ENCODE measurements at places on chromosomes 1 and 21.

- DNase-seq, result no peak
Measured at GRCh38 chr1:80837066-80837465, 963.7 kb upstream of the ADGRL2 start.

DNA sequence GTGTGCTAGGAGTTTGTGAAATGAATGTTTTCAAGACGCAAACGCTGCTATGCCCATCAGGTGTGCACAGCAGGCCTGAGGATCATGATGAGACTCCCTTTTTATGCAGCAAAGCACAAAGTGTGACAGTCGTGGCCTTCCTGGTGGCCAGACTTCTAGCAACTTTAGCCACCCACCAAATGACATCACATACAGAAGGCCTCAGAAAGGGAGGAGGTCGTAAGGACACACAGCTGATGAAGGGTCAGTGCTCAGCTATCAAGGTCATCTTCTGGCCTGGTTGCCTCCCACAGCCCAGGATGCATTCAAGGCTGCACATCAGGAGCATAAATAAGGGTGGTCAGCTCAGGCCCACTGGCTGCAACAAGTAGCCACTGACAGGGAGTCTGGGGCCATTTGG, 36.6 kb downstream of the BMP8A start:
- DNase-seq, result no peak

GRCh38 chr1:70528590-70529333, 117.7 kb downstream of the CTH start:
- no peak for DNase-seq

DNA sequence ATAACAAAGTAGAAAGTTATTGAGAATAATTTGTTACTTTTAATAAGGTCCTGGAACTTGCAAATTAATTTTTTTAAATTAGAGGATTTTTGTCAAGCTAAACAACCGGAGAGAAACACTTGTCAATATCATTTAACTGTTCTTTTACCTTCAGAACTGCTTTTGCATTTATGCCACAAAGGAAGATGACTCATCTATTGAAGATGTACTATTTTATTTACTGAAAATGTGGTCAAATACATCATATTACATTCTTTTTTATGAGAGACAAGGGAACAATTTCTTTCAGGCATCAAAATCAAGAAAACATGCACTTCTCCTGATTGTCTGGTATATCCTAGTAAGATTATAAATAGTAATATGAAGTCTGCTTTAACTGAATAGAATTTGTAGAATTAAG, 558.2 kb upstream of the PRMT6 start:
- DNase-seq, result no peak

- DNase-seq, result no peak
Measured at GRCh38 chr1:86567341-86567740, 20.5 kb downstream of the CLCA4 start.

DNA sequence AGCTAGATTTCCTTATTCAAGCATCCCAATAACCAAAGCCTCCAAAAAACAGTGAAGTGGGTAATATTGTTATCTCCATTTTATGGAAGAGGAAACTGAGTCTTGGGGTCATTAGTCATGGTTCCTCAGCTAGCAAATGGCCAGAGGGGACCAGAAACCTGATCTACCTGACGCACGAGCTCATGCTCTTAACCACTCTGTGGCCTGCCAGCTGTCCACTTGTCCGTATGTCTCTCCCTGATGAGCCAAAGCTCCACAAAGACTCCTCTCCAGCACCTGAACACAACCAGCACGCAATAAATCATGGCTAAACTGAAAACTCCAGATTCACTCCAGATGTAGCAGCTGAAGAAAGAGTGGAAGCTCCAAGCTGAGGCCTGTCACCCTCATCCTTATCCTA, 5.8 kb downstream of the CAPN8 start:
- DNase-seq, result no peak

DNA sequence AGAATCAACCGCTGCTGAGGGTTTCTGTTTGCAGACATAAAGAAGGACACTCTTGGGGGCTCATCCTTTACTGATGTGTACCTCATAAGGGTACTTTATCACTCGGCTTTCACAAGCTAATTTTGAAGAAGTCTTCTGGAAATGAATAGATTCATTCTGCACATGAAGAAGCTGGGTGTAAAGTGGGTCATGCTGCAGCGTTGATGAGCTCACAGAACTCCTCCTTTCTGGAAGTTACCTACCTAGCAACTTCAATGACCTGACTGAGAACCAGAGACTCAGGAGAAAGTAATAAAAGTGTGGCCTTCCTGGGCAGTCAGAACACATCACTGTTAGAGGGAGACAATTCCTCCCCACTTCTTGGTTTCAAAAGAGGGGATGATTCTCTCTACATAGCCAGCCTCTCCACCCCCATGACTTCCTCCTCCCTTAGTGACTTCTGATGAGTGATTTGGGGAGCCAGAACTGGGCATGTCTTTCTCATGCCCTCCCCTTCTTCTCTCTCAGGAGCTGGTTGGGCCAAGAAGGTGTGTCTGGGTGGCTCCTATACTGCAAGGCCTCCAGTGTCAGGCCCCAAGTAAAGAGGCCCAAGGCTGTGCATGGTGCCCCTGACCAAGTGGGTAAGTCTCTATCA, 27.0 kb downstream of the PCNX2 start:
- no peak for DNase-seq

DNA sequence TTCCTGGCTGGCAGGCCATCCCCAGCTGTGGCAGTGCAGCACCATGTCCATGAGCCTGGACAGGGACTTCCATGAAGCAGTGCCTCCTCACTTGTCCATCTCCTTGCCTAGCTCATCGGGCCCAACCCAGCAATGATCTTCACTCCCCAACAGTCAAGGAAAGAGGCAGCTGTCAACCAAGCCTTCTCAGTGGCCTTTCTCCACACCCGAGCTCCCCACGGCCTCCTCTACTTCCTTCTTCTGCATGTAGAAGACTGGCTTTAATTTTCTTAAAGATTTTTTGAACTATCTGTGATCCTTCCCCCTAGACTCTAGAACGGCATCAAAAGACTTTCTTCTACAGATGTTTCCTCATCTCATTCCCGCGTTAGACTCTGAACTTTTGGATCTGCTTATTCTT, 65.5 kb upstream of the COA6 start:
- DNase-seq, result no peak

DNA sequence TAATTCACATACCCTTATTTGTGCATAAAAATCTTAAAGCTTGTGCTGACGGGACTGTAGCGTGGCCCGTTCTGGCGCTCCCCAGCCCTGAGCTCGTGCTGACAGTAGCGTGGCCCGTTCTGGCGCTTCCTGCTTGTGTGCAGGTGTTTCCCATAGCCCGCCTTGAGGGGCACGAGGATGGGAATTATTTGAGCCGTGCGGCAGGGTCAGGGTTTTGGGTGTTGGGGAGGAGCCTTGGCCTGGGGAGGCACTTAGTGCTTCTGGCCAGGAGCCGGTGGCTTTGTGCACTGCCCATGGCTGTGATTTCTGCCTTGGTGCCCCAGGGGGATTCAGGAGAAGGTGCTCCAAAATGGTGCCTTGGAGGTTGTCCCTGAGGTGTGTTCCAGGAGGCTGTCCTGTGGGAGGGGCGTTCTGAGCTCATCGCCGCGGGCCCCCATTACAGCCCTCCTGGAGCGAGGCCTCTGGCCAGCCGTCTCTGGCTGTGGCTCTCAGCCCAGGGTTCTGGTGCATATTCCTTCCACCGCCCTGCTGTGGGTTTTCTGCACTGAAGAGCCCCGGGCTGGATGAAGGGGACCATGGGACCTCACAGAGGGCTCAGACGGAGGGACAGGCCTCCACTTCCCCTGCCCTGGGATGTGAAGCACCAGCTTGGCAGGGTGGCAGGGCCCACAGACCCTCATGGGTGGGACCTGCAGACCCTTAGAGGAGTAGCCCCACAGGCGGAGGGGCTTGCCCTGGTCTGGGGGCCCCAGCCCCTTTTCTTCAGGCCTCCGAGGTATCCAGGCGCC, 6.6 kb downstream of the SLX9 start:
- DNase-seq, result peak; percentile 65

DNA sequence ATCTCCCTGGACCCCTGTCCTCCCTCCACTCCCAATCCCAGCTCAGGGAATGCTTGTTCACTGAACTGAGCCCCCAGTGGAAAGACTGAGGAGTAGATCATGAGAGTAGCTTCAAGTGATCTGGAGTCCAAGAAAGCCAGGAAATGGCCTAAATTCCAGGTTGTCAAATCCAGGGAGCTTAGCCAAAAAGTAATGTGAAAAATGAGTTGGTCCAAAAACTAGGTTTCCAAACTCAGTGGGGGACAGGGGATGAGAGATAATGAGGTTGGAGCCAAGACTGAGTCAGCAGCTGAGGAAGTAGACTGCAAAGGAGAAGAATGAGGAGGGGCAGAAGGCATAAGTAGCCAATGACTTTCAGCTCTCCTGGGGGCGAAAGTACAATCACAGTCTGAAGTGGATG, 284.1 kb upstream of the BEND5 start:
- no peak for DNase-seq

DNA sequence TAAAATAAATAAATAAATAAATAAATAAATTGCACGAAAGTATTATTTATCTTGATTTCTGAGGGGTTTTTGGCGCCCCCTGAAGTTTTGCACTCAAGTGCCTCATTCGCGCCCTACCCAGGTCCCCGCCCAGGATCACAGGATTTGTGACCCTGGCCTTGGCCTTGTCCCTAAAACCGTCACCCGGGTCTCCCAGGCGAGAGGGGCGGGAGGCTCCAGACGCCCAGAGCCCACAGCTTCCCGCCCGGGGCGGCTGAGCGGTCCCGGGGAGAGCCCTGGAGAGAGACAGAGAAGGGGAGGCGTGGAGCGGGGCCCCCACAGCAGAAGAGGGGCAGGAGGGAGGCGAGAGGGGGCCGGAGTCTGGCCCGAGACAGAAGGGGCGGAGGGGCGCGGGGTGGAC, 91.8 kb upstream of the CASZ1 start:
- no peak for DNase-seq

GRCh38 chr1:30688920-30689794, 34.2 kb downstream of the MATN1 start:
- DNase-seq, result no peak

DNA sequence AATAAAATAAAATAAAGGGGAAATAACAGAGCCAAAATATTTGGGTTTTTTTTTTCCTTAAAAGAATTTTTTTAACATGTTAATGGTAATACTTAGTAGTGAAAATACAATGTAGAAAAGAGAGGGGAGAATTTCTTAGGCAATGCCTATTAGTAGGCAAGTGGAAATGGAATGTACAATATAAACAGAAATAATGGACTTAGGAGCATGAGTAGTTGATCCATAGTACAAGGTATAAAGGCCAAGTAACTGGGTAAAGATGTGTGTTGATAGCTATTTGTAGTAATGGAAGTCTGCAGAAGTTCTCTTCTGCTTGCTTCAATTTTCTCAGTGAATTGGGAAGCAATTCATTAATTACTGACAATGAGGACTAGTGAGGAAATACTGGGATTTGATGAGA, 34.4 kb downstream of the TESK2 start:
- no peak for DNase-seq

GRCh38 chr1:248686815-248687214, 15.8 kb downstream of the OR14I1 start:
- DNase-seq, result no peak

GRCh38 chr21:36990508-36991205, 15.8 kb upstream of the RIPPLY3 start:
- no peak for DNase-seq

DNA sequence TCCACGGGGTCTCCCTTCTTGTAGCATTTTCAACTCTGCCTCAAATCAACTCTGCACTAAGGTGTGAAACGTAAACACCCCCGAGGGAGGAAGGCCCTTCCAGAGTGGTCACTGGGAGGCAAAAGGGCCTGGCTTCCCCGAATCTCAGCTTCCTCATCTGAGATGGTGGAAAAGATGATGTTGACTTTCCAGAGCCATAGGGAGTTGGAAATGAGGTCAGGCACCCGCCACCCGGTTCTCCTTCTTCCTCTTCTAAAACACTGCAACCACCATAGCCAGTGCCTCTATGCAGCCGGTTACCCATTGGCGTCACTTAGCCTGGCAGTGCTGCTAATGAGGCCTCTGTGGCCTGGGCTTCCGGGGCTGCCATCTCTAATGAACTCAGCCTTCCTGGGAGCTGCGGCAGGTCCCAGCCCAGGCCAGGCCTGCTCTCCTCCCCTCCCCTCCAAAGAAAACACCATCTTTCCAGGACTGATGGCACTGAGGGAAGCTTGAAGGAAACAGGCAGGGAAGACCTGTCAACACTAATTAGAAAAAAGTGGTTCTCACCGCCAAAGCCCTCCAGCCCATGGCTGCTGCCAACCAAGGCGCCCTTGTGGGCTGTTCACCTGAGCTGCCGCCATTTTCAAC, 175.0 kb downstream of the KAZN start:
- DNase-seq, result no peak

GRCh38 chr1:62794053-62794452, 10.1 kb downstream of the ATG4C start:
- DNase-seq, result no peak

- no peak for DNase-seq
Measured at GRCh38 chr1:202319381-202320080, 22.2 kb downstream of the UBE2T start.

- DNase-seq, result no peak
Measured at GRCh38 chr1:212651521-212651920, 43.0 kb downstream of the ATF3 start.

DNA sequence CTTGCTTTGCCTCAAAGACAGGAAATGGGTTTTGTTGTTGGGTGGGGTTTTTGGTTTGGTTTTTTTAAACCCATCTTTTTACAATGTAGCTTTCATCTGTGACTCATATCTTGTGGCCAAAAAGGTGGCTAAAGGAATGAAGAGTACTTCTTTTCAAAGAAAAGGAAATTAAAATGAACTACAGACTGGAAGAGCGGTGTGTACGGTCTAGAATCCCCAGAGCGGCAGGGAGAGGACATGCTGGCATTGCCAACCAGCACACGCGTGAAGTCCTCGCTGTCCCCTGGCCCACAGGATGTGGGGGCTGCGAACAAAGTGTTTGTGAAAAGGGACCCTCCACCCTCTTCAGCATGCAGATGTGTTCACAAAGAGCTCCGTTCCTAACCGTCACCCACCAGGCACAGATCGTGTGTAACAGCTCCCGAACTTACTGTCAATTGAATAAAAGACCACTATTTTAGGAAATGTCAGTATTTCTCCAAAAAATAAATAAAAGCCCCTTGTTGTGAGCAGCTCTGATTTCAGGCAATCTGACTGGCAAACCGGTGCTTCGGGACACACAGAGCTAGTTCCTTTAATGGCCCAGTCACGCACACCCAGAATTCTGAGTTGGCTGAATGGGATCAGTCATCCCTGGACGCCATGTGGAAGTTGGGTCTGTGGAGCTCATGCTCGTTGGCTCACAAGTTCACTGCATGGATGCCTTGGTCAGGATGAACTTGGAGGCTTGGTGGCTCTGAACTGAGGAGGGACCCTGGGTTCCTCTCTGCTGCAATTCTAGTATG, 602.9 kb downstream of the NPHP4 start:
- no peak for DNase-seq

All from Right ventricle myocardium inferior (tissue), 1 donor.